H9 (cell line): ENCODE measurements at places on chromosomes 2 and 18. TPM values are rescaled to one million over a fixed set of nuclear protein-coding genes. Genes with fewer than 3 reads are reported as not detected.

GRCh38 chr18:10759241-10759640 is 233.4 kb downstream of the NAPG start:
- DNase-seq, result no peak

GRCh38 chr2:176173567-176174381 is 14.7 kb upstream of the HOXD1 start:
- no peak for DNase-seq

DNA sequence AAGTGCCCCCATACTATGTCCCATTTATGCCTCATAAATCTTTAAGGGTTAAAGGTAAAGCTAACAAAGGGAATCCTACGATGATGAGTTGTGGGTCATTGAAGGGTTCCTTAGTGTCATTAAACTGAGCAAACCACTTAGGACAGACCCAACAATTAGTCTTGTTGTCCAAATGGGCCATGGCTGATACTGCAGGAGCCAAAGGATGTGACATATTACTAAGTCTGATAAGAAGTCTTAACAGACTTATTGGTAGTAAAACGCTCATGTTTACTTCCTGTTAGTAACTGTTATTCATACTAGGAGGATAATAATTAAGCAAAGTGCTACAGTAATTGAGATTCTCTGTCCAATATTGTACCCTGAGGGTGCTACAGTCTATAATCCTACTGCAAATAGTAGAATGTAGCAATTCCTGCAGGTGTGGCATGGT is 96.8 kb downstream of the PTPN4 start:
- DNase-seq, result no peak

GRCh38 chr2:189719571-189719970 is 43.0 kb downstream of the OSGEPL1 start:
- DNase-seq, result no peak

DNA sequence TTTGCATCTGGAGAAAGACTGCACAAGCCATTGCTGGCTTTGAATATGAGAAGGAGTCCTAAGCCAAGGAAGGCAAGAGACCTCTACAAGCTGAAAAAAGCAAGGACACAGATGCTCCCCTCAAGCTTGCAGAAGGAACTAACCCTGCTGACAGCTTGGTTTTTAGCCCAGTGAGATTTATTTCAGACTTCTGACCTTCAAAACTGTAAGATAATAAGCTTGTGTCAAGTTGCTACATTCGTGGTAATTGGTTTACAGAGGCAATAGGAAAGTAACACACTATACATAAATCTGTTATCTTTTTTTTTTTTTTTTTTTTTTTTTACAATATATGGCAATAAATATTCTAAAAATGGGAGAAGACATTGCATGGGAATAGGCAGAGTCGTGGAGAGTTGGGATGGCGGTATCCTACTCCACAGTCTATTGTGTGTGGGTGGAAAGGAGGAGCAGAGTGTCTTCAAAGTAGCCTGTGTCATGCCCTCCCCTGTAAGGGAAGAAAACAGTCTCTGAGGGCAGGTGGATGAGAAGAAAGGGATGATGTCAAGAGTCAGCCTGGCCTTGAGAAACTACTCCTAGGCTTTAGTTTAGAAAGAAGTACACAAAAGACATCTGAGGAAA is 196.9 kb downstream of the THSD7B start:
- no peak for DNase-seq

PMAIP1 gene
- 149 and 152 TPM in 2 replicates for total RNA-seq

LRATD1 gene
- 0.31 and 0.39 TPM in 2 replicates for total RNA-seq

DNA sequence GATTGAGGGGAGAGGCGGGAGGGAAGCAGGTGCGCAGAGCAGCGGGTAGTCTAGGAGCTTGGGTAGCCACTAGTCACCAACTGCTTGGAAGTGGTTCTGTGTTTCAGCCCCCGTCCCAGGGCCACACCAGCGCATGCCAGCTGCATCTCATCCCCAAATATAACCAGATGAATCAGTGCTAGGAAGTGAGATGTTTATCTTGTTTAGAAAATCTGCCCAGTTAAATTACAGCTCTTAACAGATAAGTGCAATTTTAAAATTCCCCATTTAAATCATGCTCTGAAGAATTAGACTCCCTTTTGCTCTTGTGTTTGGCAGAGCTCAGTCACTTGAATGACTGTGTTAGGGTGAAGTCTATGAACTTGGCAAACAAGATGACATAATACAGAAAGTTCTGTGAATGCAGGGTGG is 193.8 kb downstream of the SEPTIN10 start:
- DNase-seq, result no peak

DNA sequence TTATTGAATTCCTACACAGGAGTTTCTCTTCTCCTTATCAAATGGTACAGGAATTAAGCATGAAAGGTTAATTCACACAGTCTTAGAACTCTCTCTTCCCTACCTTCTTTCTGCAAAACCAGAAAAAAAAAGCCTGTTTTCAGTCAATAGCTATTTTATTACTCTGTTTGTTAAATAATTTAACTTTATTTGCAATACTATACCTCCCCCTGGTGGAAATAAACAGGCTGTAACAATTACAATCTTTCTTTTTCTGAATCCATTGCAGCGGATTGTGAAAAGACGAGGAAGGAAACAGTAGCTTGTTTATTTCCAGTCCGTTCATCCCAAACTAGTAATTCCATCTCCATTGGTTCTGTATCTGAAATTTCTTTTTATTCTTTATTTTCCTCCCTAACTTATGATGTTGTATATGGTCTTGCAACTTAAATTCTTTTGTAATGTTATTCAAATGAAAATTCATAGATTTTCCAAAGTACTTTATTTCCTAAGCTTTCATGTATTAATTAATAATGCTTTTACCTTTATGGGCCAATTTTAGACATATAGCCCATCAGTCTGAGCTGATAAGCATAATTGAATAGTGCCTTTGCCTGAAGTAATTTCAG is 165.2 kb downstream of the SH3BP4 start:
- no peak for DNase-seq

DNA sequence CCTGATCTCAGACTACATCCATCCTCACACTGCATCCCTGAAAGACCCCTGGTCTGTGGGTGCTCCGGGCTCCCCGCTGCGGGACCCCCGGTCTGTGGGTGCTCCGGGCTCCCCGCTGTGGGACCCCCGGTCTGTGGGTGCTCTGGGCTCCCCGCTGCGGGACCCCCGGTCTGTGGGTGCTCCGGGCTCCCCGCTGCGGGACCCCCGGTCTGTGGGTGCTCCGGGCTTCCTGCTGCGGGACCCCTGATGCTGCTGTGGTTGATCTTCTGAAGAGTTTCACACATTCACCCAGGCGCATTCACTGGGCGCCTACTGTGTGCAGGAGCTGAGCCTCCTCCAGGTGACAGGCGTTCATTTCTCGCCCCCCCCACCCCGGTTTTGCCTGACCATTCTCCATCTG is 162.7 kb upstream of the SALL3 start:
- no peak for DNase-seq

GRCh38 chr2:74267068-74267467 is 68.7 kb downstream of the MTHFD2 start:
- peak; percentile 42 for DNase-seq

GRHL1 gene
- 2.5 and 2.8 TPM in 2 replicates for total RNA-seq

DNA sequence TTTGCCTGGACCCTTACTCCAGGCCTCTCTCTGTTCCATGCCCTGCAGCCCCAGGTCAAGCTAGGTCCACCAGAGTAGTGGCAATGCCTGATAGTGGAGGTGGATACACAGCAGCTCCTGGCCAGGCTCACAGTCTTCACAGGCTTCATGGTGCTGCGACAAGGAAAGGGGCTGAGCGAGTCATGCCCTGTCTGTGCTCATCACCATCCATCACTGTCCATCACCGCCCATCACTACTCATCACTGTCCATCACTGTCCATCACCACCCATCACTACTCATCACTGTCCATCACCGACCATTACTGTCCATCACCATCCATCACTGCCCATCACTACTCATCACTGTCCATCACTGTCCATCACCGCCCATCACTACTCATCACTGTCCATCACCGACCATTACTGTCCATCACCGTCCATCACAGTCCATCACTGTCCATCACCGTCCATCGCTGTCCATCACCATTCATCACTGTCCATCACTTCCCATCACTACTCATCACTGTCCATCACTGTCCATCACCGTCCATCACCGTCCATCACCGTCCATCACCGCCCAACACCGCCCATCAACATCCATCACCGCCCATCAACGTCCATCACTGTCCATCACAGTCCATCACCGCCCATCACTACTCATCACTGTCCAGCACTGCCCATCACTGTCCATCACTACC is 57.1 kb upstream of the OTOS start:
- no peak for DNase-seq

GRCh38 chr2:27021253-27022049 is 11.3 kb upstream of the TMEM214 start:
- no peak for DNase-seq

LRPPRC gene
- 182 and 183 TPM in 2 replicates for total RNA-seq

DNA sequence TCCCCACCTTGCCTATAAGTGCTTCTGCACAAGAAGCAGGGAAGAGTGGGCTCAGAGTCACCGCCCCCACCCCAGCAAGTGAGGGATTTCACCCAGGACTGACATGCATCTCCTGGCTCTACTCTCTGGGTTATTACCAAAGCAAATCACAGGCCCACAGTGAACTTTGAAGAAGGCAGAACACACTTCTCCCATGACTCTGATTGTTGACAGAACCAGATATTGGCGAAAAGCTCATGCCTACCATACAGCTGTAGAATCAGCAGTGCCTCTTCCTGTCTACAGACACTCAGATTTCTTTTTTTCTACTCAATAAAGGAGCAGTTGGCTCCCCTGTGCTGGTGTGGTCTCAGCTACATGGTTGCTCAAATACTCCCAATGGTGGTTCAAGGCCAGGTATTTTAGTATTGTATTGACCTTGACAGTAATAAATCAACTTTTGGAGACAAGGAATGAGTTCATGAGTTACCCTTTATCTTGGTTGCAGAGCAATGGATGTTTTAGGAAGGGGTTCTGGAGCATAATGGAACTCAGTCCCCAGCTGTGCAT is 512.9 kb upstream of the ID2 start:
- DNase-seq, result no peak

TRABD2A gene
- 1.4 and 1.7 TPM in 2 replicates for total RNA-seq

DNA sequence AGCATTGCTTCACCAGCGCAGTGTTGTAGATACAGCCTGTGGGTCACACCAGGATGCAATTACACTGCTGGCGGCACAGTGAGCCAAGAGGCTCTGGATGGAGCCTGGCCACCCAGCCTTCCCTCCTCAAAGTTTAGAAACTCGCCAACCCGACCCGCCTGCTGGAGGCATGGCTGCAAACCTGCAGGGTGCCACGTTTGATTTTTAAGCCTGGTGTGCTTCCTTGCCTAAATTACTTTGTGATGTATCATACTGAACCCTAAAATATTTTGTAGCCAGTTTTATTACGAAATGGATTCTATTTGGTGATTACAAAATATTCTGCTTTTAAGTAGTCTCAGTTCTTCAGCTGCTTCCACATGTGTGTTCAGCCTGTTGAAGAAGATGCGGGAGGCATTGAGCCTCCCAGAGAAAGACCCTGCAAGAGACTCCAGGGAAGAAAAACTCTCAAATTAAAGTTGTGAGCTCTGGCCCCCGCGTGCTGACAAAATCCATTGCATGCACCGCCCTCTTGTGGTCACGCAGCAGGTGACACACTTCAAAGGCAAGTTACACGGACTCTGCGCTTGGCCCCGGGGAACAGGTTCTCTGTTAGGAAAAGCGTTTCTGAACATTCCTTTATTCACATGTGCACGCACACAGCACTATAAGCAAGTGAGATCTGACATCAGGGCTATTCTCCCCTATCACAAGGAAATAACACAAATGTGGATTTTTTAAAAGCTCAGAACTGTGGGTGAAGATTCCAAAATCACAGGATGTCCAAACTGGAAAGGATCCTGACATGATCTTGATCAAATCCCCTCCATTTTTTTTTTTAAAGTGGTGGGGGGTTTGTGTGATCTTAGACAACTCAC is 63.0 kb upstream of the TWIST2 start:
- DNase-seq, result peak; percentile 72

DNA sequence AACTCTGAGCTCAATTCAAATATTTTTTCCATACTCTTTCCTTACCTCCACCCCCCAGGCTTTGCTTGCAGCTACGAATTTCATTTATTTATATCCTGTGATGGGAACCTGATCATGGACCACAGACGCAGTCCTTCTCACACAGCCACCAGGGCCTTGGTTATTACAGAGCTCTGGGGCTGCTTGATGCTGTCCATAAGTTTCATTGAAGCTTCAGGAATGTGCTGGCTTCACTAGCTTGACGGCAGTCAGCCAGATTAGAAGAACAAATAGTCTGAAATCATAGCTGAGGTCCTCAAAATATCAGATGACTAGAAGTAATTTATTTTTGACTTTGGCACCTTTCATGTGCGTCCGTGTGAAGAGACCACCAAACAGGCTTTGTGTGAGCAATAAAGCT is 104.9 kb downstream of the VWA3B start:
- no peak for DNase-seq

CARF gene
- 3.5 and 4.2 TPM in 2 replicates for total RNA-seq

- no peak for DNase-seq
These were observed 93.1 kb downstream of the PIK3C3 start for GRCh38 chr18:42048158-42048557.

DNA sequence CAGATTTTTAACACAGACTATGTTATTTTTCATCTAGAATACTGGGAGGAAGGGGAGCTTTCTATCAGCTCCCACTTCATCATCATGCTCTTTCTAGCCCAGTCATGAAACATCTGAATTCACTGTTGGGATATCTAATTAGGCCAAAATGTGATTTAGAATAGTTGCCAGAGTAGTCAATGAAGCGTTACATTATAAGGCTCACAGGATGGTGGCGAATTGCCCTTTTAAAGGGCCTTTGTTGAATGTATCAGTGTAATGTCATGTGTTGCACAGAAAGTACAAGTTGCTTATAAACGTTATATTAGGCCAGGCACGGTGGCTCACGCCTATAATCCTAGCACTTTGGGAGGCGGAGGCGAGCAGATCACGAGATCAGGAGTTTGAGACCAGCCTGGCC is 45.6 kb downstream of the PDE1A start:
- DNase-seq, result no peak

DNA sequence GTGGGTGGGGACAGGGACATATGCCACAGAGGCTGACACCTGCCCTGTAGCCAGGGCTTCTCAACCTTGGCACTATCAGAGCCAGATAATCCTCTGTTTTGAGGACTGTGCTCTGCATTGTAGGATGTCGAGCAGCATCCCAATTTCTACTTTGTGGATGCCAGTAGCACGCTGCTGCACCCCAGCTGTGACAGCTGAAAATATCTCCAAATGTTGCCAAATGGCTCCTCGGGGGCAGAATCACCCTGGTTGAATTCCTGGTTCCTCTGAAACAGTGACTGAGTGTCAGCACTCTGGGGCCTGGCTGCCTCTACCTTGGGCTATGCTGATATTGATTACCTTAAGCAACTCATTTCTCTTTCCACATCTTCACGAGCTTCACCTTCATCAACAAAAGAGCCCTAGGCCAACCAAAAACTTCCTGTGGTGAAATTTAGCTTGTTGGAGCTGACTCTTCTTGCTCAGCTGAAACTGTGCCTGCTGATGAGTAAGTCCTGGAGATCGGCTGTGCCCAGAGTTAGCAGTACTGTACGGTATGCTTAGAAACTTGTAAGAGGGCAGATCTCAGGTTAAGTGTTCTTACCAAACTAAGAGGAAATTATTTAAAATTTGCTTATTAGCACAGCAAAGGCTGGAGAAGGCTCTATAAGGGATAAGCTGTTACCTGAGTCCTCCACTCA is 138.1 kb downstream of the SEPTIN10 start:
- no peak for DNase-seq

PLCL1 gene
- 0.04 TPM in 1 of 2 replicates, not detected in the other for total RNA-seq

SP140 gene
- total RNA-seq, result 0.31 and 0.70 TPM in 2 replicates
